HTR-8/SVneo (cell line): ENCODE measurements at places on chromosomes 4 and X.

- DNase-seq: no peak
Measured at GRCh38 chrX:118682258-118683014, 45.0 kb upstream of the IL13RA1 start.

DNA sequence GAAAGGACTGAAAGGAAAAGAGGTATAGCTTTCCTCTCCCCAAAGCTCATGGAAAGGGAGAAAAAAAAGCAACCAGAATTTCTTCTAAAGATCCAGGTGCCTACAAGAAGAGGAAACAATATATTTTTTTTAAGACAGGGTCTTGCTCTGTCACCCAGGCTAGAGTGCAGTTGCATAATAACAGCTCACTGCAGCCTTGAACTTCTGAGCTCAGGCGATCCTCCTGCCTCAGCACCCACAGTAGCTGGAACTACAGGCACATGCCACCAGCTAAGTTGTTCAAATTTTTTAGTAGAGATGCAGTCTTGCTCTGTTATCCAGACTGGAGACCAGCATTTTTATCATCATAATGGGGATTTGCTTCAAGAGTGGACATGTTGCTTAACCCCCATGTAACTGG, 30.5 kb upstream of the BBS12 start:
- DNase-seq: no peak

DNA sequence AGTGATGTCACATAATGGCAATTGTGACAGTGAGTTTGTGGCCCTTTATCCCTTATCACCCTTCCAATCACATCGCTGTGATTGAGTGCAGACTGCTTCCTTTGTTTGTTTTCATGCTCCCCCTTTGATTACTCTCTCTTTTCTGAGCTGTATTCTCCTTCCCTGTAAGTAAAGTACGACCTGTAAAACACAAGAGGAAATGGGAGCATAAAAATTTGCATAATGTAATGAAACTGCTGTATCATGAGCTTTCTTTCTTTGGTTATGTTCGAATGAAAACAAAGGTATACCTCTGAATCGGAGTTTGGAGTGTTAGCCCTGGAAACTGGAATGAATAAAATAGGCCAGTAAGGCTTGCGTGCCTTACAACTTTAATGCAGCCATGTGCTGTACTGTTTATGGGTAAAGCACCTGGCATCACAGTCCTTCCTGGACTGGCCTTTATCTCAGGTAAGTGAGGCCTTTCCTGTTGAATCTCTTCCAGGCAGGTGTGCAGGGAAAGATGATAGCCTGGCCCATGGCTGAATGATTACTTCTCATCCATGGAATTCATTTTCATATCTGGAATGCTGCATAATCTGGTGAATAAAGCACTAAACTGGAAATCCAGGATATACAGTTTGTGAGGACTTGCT, 26.6 kb upstream of the HS3ST1 start:
- no peak for DNase-seq

DNA sequence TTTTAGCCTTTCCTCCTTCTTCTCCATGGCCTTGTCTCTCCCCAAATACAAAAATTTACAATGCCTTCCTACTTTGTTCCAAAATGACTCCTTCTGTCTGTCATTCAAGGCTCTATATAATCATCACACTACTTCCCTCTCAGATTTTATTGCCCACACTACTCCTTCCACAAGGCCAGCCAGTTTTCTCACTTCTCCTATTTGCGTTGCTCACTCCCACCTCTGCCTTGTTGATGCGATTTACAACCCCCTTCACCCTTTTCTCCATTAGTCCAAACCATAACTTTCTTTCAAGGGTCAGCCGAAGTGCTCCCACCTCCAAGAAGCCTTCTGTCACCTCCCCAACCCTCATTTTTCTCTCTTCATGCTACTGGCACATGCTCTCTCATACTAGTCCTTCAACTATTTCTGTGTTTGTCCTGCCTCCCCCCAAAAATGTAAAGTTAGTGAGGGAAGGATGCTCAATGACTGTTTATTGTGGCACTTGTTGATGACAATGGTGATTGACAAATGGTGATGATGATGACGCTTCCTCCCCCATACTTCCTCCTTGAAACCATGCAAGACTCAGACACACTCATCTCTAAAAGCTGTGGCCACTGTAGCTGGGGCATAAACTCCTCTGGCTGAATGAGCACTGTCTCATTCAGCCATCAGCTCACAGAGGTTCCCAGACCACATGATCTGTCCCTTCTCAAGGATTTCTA, 2.7 kb upstream of the XKRX start:
- DNase-seq: no peak

DNA sequence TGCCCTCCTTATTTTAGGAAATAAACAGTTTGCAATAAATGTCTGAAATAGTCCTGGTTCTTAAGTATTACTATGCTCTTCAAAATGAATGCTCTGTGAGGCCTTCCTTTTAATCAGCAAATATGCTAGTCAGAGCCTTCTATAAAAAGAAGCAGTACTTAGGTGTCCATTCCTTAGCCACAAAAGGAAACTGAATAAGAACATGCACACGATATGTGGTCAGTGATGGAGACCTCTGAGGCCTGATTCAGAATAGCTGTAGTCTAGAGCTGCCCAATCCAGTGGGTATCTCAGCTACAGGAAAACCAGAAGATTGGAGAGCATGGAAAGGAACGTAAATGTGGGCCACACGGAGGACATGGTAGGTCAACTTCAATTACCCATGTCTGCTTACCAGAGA, 141.8 kb downstream of the RASL11B start:
- DNase-seq: no peak

DNA sequence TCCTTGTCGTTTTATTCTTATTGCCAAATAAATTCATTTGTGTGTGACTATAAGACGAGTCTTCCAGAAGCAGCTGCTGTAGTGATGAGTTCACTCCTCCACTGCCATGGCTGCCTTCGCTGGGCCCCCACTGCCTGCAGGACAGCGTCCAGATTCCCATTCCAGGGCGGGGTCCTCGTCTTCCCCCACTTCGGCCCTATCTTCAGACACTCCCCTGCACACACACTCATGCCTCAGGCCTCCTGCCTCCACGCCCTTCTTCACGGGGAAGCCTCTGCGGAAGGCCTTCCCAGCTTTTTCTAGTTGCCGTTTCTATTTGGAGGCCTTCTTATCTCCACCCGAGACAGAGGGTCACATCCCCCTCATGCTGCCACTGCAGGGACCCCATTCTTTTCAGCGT, 80.4 kb downstream of the SHROOM2 start:
- no peak for DNase-seq

GRCh38 chr4:88283661-88284438, 511 bp downstream of the PPM1K start:
- peak; percentile 10 for DNase-seq

- DNase-seq: no peak
Measured at GRCh38 chr4:184645904-184646610, 3.2 kb downstream of the CASP3 start.

- DNase-seq: no peak
Measured at GRCh38 chr4:948101-948935, 16.1 kb downstream of the TMEM175 start.

GRCh38 chr4:78644744-78645330, 93.3 kb downstream of the ANXA3 start:
- DNase-seq: peak; percentile 24

GRCh38 chr4:168917138-168917779, 92.8 kb downstream of the CBR4 start:
- DNase-seq: peak; percentile 37

- DNase-seq: no peak
Measured at GRCh38 chr4:25449270-25449669, 72.2 kb downstream of the ANAPC4 start.
